ENCODE measurements at places on chromosomes 12 and 14.

- DNase-seq: peak; percentile 93
Observed at GRCh38 chr12:121132601-121133481, at the start of gene P2RX7. P2RX7 (plus strand) TSS chr12:121132876; CDS start chr12:121132971, 95 bp downstream.

GRCh38 chr14:105527826-105528585, 1.6 kb downstream of the TMEM121 start:
- DNase-seq: peak; percentile 87

DNA sequence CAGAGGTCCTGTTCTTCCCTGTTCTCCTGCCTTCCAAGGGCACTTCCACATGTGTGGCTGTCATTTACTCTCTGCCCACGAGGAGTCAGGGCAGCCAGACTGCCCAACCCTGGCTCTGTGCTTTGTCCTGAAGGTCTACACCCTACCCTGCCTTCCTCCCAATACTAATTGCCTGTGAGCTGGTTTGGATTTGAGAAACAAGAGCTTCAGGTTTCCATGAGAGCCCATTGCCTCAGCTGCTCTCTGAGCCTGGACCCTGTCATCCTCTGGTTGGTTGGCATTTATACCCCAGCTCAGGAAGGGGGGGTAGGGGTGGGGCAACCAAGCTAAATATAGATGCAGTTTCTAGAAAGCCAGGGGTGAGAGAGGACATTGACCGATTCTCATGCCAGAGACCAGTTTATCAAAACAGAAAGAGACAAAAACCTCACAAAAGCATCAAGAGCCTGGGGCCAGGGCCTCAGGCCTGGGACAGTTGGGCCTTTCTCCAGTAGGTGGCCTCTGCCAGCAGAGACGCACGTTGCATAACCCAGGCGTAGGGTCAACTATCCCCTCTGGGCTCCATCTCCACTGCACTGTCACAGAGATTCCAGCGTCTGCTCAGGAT, 34.5 kb downstream of the VDR start:
- DNase-seq: peak; percentile 27

DNA sequence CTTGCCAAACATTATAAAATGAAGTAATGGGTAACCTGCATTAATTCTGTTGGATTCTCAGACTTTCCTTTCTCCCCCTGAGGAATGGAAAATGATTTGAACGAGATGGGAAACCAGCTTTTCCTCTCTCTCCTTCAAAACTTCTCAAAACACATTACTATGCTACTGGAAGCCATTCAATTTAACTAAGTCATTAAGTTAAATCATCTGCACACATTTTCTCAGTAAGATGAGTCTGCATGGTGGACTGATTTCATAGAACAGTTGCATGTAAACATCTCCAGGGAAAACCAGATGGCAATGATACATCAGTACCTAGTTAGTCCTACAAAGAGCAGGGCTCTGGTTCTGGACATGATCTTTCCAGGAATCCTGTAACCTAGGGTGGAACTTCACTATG, 59.9 kb downstream of the BMP4 start:
- no peak for DNase-seq

DNA sequence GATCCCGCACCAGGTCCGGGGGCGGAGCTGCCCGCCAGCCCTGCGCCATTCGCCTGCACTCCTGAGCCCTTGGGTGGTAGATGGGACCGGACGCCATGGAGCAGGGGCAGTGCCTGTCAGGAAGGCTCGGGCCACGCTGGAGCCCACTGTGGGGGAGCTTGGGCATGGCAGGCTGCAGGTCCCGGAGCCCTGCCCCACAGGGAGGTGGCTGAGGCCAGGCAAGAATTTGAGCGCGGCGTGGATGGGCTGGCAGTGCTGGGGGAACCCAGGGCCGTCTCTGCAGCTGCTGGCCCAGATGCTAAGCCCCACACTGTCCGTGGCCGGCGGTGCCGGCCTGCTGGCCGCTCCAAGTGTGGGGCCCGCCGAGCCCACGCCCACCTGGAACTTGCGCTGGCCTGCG, 260.0 kb downstream of the NPAS3 start:
- no peak for DNase-seq

DNA sequence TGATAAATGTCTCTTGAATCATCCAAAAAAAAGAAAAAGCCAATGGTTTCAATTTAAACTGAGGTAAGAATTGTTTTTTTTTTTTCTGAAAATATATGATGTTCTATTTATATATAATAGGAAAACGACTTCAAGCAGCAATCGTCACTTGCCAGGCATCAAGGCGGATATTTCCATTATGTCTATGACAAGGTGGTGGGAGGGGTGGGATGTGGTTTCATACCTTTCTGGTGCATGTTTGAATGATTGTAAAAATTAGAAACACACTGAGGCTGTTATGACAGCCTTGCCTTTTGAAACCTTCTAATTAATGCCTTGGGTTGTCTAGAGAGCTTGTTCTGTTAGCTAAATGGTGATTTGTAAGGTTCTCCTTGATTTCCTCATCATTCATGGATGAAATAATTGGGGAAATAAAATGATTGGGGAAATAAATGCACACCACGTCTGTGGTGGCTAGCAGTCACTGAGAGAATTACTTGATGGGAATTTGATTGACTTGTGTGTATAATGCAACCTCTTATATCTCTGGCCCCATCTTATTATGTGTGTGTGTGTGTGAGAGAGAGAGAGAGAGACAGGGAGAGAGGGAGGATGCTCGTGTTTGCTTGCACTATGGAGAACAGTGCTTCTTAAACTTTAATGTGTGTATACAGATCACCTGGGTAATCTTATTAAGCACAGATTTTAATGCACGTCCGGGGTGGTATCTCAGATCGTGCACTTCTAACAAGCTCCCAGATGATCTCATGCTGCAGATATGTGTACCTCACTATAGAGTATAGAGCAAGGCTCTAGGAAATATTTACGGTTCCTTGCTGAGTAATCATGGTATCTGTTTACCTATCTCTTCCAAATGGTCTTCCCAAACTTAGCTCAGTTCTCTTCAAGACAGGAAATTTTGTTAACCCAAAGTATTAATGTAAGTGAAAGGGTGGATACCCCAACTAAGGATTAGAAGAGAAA, 502.6 kb downstream of the DIO2 start:
- peak; percentile 87 for DNase-seq

DNA sequence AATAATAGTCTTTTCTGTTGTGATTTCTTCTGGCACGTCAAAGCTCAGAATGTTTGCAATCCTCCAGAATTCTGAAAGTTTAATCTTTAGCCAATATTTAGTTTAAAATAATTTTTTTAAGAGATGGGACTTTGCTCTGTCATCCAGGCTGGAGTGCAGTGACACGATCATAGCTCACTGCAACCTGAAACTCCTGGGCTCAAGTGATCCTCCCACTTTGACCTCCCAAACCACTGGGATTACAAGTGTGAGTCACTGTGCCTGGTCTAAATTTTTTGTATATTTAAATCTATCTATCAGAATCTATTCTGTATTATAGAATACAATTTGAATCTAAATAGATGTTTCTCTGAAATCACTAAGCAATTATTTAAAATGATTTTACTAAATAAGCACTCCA, 572.7 kb downstream of the VRK1 start:
- no peak for DNase-seq

GRCh38 chr12:66674495-66675122, 4.3 kb downstream of the GRIP1 start:
- peak; percentile 26 for DNase-seq

- DNase-seq: no peak
Observed at GRCh38 chr14:60777856-60778578, 43.5 kb downstream of the MNAT1 start.

- DNase-seq: no peak
Observed at GRCh38 chr14:78016532-78016931, 153.6 kb upstream of the NRXN3 start.

- DNase-seq: no peak
Observed at GRCh38 chr12:51971679-51972421, 20.4 kb downstream of the ACVR1B start.

All from NCI-H69 (cell line).